MV-4-11 (cell line): ENCODE measurements at places on chromosomes 12 and 14.
A peak's percentile ranks its signal among the peaks of the same experiment; 100 is the strongest.

- no peak for DNase-seq
Measured at GRCh38 chr12:58967561-58967960, 47.3 kb upstream of the LRIG3 start.

- DNase-seq: peak; percentile 27
Measured at GRCh38 chr14:60092526-60092920, 800 bp downstream of the PCNX4 start.

DNA sequence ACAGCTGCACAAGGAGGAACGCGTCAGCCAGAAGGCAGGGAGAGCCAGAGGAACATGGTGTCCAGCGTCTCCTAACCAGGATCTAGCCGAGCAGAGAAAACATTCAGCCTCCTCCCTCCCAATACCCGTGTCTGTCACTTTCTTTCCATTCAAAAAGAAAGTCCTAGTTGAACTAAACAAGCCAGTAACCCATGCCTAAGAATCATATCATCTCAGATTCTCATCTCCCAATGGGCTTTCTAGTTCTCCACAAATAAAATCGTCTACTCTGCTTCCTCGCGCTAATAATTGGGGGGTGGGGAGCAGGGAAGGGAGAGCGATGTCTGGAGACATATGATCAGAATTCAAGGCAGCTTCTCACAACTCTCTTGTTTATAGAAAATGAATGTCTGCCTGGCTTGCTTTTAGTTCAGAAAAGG, 7.4 kb downstream of the NKX2-1 start:
- no peak for DNase-seq

DNA sequence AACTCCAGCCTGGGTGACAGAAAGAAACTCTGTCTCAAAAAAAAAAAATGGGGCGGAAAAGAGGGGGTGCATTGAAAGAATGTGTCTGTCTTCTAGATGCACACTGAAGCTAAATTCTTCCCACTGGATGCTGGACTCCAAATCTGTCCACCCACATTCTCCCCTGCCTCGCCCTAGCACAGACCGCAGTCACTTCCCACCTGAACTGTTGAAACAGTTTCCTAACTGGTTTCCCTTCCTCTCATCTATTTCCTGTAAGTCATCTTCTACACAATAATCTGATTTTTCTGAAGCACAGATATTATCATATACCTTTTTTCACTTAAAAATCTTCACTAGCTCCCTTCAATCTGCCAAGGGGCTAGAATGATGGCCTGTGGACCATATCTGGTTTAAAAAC, 1.5 kb upstream of the HCAR1 start:
- DNase-seq: peak; percentile 8

DNA sequence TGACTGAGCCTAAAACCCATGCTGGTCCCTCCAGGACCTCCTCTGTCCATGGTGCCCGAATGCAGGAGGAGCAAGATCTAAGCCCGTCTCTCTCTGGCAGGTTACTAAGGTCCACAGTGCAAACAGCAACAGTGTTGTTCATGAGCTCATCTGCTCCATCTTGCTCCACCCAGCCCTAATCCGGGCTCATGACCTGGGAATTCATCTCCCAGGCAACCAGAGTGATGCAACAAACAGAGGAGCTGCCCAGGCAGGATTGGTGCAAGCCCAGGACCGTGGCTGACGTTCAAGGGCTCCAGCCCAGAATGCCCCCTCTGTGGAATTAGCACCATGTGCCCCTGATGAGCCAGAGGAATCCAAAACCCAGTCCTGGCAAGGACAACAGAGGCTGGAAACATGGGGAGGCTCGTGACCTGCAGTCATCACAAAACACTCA, 29.9 kb downstream of the HSPB8 start:
- no peak for DNase-seq

GRCh38 chr14:62711351-62712023, 333.8 kb downstream of the KCNH5 start:
- no peak for DNase-seq

DNA sequence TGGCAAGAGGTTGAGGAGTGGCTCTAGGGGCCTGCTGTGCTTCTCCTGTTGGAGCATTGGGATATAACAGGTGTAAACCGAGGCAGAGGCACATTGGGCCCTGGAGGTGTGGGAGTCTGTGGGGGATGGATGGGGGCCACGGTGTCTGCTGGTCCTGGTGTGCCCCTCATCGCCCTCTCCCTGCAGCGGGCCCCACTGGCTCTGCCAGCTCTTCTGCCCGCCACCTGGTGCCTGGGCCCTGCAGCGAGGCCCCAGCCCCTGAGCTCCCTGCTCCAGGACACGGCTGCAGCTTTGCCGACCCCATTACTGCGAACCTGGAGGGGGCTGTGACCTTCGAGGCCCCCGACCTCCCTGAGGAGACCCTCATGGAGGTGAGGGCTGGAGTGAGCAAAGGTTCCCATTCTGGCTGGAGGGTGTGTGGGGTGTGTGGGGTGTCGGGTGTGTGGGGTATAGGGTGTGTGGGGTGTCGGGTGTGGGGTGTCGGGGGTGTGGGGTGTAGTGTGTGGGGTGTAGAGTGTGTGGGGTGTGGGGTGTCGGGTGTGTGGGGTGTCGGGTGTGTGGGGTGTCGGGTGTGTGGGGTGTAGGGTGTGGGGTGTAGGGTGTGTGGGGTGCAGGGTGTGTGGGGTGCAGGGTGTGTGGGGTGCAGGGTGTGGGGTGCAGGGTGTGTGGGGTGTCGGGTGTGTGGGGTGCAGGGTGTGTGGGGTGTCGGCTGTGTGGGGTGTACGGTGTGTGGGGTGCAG, 10.6 kb upstream of the PUS1 start:
- DNase-seq: no peak

DNA sequence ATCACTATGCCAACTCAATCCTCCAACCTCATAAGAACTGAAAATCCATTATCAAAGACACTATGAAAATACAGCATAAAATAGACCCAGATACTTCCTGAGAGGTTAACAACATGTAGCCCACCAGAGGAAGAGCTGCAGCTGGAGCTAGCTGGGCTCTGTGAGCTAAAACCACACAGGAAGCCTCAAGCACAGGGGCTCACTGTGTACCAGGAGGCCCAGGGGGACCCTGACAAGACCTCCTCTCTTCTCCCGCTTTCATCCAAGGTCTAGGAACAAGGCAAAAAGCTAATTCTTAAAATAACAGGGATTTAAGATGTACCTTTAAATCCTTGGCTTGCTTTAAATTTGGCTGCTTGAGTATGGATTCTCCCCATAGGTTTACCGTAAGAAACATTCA, 53.6 kb downstream of the EIF2S3B start:
- DNase-seq: no peak

GRCh38 chr14:94125659-94126418, 3.6 kb downstream of the IFI27L2 start:
- no peak for DNase-seq

- DNase-seq: no peak
Measured at GRCh38 chr14:34667007-34667406, 37.1 kb upstream of the SNX6 start.

DNA sequence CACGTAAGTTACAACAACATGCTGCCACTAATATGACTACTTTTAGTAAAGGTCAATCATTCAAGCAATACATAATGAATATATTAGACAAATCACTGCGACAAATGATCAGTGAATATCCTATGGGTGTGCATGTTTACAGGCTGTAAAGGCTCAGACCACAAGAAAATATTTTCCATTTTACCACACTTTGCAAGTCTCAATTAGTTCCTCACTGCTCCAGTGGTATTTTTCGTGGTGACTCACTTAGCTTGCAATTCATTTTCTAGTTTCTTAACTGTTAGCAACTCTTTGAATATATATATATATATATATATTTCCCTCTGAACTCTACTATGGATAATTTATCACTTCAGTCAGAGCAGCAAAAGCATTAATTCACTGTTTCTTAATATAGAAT, 96.9 kb downstream of the EML5 start:
- DNase-seq: no peak

DNA sequence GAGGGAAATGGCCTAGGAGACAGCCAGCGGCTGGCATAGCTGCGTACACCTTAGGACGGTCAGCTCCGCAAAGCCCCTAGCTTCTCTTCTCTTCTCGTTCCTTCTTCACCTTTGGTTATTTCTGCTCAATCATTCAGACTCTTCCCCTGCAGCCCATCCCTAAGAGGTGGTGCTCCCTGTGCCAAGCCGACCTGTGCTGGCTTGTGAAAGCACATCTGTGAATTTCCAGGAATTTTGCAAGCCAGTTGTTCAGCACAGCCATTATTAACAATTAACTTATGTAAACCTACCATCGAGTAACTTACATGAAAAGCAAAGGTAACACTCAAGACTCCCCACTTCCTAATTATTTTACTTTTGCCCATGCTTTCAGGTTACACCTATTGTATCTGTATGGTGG, 20.9 kb upstream of the GPR68 start:
- DNase-seq: no peak

- DNase-seq: peak; percentile 83
Measured at GRCh38 chr12:94973221-94973620, 30.3 kb downstream of the NDUFA12 start.

DNA sequence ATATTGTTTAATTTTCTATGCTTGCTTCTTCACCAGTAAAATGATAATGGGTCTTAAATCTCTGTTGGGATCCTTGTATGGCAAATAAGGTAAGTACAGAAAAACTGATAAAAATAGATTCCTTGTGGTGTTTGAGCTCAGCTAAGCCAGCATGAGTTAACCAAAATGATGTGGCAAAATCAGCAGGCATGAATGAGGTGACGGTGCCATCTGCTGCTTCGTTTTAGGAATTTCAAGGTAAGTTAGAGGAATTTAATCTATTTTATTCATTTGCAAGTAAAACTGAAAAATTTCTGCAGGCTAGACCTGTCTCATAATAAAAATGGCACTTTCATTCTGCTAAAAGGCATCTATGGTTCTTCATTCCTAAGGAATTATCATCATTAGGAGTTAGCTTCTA, 10.0 kb upstream of the CLEC7A start:
- peak; percentile 77 for DNase-seq

DNA sequence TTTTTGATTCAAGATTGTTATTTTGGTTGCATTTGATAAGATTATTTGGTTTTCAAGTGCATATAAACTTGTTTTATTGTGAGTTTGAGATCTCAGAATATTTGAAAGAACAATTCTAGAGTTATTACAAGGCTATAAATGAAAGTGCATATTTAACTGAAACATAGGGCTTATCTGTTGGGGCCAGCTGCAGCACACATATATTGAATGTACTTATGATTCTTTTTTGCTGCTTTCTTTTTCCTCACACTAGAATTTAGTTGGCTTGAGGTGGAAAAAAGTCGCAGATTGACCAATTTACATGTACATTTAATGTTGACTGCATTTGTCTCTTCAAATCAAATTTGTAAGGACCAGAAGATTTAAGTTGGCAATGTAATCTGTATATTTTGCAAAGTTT, 88.0 kb downstream of the PCNX1 start:
- no peak for DNase-seq

- DNase-seq: no peak
Measured at GRCh38 chr12:52896190-52897100, 8.4 kb downstream of the KRT8 start.

- DNase-seq: no peak
Measured at GRCh38 chr12:104599272-104600035, 142.7 kb downstream of the CHST11 start.

DNA sequence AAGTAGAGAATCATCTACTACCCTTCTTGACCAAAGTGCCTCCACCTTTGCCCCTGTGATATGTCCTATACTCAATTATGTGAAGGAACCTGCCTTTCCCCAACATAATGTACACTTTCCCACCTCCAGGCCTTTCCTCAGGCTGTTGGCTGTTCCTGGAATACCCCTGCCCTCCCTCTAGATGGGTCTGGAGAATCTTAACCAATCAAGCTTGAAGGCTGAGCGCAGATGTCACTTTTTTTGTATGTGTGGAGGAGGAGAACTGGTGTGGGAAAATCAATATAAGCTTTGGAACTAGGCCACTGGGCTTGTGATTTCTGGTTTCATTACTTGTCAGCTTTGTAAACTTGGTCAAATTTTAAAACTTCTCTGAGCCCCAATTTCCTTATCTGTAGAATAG, 4.7 kb downstream of the BMAL2 start:
- DNase-seq: no peak

- DNase-seq: no peak
Measured at GRCh38 chr12:51520576-51521325, 70.3 kb upstream of the SCN8A start.

DNA sequence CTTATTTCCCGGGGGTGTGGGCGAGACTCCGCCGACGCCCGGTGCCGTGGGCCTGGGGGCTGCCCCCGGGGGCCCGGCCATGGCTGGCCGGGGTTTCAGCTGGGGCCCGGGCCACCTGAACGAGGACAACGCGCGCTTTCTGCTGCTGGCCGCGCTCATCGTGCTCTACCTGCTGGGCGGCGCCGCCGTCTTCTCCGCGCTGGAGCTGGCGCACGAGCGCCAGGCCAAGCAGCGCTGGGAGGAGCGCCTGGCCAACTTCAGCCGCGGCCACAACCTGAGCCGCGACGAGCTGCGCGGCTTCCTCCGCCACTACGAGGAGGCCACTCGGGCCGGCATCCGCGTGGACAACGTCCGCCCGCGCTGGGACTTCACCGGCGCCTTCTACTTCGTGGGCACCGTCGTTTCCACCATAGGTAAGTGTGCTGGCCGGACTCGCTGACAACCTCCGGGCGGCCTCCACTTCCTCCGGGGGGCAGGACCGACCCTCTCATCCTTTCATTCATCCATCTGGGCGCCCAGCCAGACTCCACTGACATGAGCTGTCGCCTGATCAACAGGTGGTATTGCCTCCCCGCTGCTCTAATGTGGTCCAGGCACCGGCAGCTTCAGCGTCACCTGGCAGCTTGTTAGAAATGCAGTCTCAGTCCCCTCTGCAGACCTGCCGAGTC, 467 bp downstream of the KCNK13 start:
- DNase-seq: no peak

DNA sequence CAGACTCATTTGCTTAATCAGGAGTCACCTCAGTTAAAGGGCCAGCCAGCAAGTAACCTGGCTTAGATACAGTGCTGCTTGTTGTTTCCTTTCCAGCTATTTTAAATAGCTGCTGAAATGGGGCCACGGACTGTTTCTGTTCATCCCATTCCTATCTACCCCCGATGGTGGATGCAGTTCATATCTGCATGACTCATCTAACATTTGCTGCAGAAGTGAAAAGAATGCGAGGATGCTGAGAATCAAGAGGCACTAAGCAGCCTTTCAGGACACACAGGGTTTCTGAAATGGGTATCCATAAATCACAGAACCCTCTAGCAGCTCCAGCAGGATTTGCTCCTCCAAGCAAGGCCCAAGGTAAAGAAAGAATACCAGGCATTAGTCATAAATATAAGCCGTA, 60.2 kb upstream of the RTRAF start:
- no peak for DNase-seq

- no peak for DNase-seq
Measured at GRCh38 chr12:123143736-123144461, 7.0 kb downstream of the PITPNM2 start.

GRCh38 chr14:71711619-71712018, 220.6 kb upstream of the RGS6 start:
- no peak for DNase-seq

- no peak for DNase-seq
Measured at GRCh38 chr12:124917135-124917840, 2.8 kb upstream of the UBC start.

GRCh38 chr12:45407981-45408728, 192.3 kb downstream of the ANO6 start:
- no peak for DNase-seq

GRCh38 chr14:91745344-91745743, 13.5 kb upstream of the CATSPERB start:
- no peak for DNase-seq

- peak; percentile 76 for DNase-seq
Measured at GRCh38 chr12:66623455-66623854, 55.4 kb downstream of the GRIP1 start.
